Fibroblast of skin of abdomen (primary cell): ENCODE measurements at places on chromosomes 2 and 18.

DNA sequence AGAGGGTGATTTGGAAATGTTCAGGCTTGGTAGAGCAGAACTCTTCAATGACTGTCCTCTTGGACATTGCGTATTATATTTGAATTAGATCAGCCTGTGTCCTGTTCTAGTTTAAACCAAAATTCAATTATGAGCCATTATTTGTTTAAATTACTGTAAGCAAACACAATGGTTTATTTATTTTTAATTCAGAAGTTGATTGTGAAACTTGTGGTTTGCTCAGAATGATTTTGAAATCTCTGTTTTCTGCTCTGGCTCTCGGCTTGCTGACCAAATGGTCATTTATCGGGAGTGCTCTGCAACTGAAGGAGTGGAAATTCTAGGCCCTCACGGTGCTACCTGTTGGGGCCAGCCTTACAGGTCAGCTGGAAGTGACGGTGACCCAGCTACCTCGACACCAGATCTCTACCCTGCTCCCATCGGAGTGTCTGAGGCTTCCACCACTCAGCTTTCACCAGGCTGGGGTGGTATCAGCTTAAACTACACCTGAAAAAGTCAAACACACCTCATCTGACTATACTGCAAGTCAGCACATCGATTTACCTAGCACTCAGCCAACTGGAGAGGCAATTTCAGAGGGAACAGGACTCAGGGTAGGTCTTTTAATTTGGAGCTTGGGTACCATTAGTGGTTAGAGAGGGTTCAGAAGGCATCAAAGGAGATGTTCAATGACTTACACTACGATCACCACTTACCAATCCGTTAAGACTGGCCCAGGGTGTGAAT, 36.8 kb upstream of the GPD2 start:
- DNase-seq = no peak

GRCh38 chr18:37484983-37485834, 80.4 kb downstream of the CELF4 start:
- DNase-seq = peak; percentile 7

DNA sequence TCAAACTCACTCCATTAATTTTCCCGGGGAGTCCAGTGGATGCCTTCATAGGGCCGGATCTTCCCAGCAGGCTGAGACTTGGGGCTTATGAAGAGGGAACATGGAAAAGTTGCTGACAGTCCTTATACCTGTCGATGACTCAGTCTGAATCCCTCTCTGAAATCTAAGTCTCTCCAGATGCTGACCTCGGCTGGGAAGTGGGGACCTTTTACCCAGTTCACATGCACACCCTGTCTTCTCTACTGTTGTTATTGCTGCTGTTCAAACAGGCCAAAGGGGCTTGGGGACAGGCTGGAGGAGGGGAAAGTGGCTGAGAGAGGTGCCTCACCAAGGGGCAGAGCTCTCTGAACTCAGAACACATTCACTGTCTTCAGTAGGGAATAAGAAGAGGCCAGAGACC, 4.1 kb upstream of the TNP1 start:
- no peak for DNase-seq

DNA sequence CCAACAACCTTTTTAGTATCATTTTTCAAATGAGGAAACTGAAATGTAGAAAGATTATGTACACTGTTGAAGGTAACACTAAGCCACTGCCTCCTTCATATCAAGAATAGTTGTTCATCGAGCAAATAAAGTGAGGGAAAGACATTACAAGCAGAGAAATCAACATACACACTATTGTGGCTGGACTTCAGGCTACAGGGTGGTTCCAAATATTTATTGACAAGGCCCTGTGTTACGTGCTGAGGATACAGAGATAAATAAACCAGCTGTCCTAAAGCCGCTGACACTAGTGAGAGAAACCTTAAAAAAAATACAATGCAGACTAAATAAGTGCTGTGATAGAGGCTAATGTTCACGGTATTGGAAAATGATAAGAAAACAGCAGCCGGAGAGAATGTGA, 1.9 kb upstream of the LNPK start:
- DNase-seq = no peak

DNA sequence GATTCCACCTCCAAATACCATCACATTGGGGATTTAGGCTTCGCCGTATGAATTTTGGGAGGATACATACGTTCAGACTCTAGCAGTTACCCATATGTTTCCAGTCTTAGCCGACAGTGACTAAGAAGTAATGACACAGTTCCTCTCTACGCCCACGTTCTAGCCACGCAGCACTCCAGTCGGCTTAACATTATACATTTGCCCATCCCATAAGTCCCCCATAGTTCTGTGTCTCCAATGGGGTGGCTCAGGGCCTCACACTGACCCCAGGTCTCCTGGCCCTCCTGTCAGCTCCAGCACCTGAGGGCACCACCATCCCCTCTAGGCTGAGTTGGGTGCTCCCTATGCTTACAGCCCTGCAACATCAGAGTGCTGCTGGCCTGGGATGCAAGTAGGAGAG, 18.4 kb upstream of the CNDP2 start:
- DNase-seq = no peak

GRCh38 chr2:174787487-174788205, 23.4 kb upstream of the CHRNA1 start:
- DNase-seq = peak; percentile 100

DNA sequence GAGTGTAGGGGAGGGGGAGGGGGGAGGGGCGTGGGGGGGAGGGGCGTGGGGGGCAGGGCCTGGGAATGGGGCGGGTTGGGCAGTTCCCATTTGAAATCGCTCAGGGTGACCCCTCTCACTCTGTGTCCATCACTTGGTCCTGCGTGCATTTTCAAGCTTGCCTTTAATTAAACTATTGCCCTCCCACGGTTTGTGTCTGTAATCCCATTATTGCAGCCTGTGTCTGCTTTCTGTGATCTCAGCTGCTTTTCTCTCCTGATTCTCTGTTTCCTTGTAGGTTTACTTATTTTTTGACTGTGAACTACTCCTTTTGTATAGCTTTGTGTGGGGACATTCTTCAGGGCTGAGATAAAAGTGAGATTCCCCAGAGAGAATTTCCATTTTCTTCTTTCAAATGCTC, 1.3 kb downstream of the DCDC2C start:
- no peak for DNase-seq

- peak; percentile 43 for DNase-seq
Observed at GRCh38 chr18:21134895-21135294, 23.3 kb upstream of the ROCK1 start.

DNA sequence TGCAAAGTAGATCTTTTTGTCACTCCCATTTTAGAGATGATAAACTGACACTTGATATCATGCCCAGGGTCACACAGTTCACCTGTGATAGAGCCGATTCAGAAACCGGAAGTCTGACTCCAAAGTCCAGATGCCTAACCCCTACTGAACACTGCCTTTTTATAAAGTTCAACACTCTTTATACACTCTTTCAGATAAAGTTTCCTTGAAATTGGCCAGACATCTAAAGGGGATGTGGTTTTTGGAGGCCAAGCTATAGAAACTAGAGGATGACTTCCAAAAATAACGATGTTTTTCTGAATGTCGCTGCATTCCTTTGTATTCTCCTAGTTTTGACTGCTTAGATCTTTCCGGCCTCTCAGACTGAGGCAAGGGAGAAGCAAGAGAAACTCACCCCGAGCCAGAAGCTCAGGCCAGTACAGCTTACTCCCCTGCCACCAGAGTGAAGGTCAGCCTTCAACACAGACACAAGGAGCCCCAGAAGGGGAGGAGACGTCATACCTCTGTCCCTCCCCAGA, 61.8 kb downstream of the NRP2 start:
- no peak for DNase-seq

DNA sequence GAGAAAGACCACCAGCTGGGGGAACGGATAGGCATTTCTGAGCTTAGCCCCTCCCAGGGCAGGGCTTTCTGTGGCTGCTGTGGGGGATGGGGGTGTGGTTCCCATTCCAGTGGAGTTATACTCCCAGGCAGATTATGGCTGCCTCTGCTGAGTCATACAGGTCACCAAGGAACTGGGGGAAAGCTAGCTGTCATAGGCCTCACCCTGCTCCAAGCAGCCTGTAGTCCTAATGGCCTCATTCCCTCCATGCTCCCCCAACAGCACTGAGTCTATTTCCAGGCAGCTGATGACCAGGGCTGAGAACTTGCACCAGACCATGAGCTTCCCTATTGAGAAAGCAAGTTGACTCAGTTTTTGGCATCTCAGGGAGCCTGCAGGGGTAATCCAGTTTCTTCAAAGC, 87.1 kb downstream of the GPR39 start:
- DNase-seq = peak; percentile 29

DNA sequence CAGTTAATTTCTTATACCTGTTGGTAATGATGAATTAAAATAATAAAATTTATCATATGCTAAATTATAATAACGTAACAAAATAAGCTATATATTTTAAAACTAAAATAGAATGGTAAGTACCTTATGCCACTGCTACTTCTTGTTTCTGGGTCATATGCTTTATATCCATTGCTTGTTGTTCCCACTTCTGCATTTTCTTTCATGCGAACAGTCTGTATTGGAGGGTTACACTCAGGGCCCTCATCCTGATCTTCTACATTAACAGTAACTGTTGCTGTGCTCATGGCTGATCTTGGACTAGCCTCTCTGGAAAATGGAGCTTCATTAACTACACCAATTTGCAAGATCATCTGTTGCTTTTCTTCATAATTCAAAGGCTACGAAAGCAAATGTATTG, 22.2 kb downstream of the DSC2 start:
- no peak for DNase-seq

DNA sequence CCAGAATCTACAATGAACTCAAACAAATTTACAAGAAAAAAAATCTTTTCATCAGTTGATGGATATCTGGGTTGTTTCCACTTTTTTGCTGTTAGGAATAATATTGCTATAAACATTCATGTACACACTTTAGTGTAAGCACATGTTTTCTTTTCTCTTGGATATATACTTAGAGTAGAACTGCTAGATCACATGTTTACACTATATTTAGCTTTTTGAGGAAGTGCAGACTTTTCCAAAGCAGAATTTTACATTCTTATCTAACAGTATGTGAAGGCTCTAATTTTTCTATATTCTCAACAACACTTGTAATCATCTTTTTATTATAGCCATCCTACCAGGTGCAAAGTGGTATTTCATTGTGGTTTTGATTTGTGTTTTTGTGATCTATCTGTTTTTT, 103.6 kb upstream of the RMP24 start:
- no peak for DNase-seq

DNA sequence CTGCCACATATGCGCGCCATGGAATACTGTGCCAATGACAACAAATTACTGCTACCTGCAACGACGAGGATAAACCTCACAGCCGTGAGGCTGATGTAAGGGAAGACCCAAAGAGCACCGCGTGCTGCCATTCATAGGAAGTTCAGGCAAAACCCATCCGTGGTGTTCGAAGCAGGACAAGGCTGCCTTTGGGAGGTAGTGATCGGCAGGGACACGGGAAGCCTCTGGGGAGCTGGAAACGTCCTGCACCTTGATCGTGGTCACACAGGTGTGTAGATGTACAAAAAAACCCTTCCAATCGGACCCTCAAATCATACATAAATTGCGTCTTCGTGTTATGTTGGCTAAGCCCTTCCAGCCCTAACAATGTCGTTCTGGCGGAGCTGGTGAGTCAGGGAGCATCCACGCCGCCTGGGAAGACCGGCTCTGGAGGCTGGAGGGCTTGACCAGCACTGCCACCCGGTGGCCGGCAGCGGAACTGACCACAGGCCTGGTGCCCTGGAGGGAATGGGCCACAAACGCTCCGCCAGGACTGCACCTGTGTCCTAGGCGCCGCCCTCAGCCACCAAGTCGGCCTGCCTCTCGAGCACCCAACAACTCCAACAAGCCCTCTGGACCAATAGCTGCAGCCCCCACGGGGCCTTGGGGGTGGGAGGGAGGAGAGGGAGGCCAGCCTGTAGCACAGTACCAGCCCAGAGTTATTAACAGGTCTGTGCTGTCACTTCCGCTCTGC, 4.1 kb upstream of the NEURL3 start:
- peak; percentile 84 for DNase-seq

DNA sequence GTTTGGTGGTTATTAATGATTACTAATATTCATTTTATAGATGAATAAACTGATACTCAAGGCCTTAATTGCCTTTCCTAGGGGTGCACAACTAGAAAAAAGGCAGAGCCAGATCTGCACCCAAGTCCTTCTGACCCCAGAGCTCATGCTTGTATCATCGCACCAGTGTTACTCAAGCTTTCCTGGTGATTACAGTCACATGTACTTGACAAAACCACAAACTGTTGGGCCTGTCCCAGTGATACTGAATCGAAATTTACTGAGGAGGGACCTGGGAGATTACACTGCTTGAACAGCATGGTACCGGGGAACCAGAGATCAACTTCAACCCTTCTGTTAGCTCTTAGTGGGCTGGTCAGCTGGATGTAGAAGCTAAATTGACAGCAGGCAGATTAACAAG, 33.7 kb downstream of the FASTKD2 start:
- no peak for DNase-seq

DNA sequence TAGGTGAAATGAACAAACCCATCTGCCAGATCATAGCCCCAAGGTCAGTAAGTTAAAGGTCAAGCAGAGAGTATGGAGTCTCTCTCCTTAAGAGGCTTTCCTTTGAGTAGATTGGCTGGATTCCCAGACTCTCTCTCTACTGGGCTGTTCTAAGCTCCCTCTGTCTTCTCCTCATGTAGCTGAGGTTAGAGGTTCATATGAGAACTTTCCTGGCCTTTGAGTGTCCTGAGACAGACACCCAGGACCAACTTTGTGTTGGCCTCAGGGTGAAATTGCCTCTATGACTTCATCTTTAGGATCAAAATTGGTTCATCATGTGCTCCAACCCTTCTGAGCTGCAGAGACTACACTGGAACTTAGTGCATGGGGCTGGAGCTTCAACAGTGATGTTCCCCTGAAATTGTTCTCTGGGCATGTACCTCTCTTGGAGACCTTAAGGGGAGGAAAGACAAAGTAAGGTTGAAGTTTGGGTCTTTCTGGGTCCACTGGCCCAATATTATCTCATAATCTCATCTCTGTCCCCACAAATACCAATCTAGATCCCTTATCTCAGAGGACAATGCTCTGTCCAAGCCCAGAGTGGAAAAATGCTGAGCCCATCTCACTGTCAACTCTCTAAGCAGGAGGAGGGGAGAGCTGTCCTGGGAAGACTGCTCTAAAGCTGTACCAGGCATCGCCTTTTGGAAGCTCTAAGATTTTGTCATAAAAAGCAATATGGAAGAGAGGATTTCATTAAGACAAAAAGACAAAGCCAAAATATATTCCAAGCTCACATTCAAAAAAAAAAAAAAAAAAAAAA, 177.3 kb upstream of the ARL4C start:
- no peak for DNase-seq

GRCh38 chr2:186894478-186894877, 45.5 kb upstream of the ZSWIM2 start:
- no peak for DNase-seq

DNA sequence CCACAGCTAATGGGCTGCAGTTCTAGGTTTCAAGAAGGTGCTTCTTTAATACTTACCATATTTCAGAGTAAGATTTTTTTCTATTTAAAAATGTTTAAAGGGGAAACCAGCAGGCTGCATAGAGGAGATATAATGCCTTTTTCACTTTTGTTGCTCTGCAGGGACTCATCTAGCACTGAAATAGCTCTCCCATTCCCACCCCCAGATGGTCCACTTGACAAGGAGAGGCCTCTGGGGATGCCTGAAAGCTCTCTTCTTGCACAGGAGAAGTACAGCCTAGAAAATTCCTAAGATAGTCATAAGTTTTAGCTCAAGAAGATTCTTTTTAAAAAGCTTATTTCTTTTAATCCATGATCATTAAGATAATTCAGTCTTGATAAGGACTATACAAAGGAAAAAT, 126.4 kb downstream of the CDH2 start:
- DNase-seq = no peak
